Kidney glomerular epithelial cell (primary cell): ENCODE measurements at places on chromosomes 6 and 20.

GRCh38 chr6:152748843-152749242 is 1.8 kb upstream of the VIP start:
- peak; percentile 71 for DNase-seq

DNA sequence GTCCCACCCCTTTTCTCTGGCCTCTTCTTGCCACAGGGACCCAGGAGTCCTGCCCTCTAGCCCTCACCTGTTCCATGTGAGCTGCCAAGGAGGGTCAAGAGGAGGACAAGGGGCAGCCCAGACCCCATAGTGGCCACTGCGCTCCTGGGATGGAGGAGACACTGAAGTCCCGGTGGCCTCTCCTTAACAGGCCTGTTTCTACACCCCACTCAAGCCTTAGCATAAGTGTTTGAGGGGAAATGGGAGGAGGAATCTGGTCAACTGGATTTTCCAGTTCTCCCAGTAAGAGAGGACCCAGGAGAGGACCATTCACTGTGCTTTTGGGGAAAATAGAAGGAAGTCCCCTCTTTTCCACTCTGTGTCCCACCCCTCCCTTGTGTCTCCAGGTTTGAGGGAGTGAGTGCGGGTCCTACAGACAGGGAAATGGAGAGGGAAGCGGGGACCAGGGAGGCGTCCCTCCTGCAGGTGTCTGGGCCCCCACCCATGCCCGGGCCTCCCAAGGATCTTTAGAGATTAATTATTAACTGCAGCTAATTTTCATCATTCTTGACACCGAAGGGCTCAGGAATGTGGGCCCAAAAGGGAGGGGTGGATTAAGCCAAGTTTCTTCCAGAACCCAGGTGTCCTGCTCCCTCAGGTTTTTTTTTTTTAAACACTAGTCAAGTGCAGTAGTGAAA is at the start of gene SFTA2:
Gene SFTA2, minus strand, starts transcription at position 202 of the 677 bp plus-strand sequence. Its CDS starts 74 bp downstream, at position 128.
- peak; percentile 13 for DNase-seq

GRCh38 chr6:78561015-78561414 is 306.3 kb upstream of the IRAK1BP1 start:
- no peak for DNase-seq

GRCh38 chr6:111243095-111243494 is 155.8 kb downstream of the SLC16A10 start:
- DNase-seq = no peak

DNA sequence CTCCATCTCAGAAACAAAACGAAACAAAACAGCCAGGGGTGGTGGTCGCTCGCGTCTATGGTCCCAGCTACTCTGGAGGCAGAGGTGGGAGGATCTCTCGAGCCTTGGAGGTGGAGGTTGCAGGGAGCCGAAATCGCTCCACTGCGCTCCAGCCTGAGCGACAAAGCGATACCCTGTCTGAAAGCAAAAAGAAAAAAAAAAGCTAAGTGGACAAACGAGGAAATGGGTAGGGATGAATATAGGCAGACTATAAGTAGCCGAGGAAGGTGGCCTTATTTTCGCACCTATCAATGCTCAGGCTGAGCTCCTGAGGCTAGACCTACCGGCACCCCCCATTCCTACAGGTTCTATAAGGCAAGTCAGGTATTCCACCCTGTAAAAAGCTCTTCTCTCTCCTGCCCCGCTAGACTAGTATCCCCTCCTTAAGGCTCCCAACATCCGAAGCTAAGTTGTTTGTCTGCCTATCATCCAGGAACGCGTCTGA is 650 bp upstream of the CASP8AP2 start:
- DNase-seq = no peak

DNA sequence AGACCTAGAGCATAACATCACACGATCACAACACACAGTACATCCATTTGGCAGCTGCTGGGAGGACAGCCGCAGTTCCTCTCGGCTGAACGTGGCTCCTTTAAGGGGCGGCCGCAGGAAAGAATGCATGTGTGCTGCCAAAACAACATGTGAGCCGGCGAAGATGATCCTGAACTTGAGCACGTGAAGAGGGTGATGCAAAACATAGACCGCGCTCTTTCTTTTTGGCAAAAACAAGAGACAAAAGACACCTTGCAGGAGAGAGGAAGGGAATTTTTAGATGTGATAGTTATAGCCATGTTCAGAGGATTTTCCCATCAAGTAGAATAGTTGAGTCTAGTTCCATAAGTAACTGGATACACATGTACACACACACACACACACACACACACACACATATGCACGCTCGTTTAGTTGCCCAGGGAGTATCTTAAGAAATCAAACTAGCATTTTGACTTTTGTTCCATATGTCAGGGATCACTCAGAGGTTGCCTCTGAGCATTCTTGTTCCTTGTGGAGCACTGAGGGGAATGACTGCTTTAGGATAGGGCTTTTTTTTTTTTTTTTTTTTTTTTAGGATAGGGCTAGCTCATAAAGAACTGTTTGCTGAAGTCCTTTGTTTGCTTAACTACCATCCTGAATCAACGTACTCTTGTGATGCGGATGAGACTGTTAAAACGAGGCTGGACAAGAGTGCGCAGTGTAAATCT is 21.7 kb upstream of the RANBP9 start:
- DNase-seq = peak; percentile 16

- DNase-seq = peak; percentile 64
Measured at GRCh38 chr6:17705428-17705777, 1.3 kb downstream of the NUP153 start.

DNA sequence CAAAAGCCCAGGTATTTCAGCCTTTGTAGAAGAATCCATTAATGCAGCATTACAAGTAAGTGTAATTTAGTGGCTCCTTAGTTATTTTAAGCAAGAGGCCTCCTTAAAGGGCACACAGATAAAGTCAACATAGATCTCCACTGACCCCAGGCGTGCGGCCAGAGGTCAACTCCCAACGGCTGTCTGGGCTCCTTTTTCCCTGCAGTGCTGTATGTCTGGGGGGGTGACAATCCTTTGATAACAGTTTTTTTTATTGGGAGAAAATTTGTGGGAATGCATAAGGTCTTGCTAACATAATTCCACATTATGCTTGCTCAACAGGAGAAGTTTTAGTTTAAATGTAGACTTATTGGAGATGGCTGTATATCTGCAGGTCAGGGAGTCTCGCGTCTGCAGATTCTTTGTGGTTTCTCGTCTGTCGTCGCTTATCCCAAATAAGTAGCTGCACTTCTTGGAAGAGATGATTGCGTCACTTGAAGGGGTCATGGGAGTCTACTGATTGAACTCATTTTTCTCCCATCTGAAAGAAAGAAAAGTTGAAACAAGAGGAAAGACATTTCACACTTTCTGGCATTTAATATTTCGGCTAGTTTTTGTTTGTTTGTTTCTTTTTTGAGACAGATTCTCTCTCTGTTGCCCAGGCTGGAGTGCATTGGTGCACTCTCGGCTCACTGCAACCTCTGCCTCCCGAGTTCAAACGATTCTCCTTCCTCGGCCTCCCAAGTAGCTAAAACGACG is 151.7 kb upstream of the AKAP12 start:
- no peak for DNase-seq

GRCh38 chr6:163985710-163986109 is 571.2 kb downstream of the QKI start:
- DNase-seq = no peak

GRCh38 chr6:142914369-142914768 is 30.6 kb downstream of the HIVEP2 start:
- DNase-seq = no peak
